ENCODE measurements at places on chromosomes 3 and 15.

DNA sequence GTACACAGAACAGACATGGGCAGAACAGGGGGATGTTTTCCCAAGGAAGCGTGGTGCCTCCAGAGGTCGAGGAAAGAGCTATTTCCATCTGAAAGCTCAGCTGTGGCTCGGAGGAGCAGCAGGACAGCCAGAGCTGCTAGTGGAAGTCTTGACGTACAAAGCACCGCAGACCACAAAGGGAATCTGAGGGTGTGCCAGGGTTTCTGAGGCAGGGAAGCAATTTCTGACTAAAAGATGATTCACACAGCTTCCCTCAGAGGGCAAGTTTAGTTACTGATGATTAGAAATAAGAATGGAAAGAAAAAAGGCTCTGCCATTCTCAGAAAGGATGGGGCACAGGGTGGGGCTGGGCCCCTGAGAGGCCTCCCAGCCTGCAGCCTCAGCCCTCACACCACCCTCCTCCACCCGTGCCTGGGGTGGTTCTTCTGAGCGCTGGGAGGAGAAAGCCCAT lies 45.8 kb upstream of the SEC13 start:
- no peak for DNase-seq

DNA sequence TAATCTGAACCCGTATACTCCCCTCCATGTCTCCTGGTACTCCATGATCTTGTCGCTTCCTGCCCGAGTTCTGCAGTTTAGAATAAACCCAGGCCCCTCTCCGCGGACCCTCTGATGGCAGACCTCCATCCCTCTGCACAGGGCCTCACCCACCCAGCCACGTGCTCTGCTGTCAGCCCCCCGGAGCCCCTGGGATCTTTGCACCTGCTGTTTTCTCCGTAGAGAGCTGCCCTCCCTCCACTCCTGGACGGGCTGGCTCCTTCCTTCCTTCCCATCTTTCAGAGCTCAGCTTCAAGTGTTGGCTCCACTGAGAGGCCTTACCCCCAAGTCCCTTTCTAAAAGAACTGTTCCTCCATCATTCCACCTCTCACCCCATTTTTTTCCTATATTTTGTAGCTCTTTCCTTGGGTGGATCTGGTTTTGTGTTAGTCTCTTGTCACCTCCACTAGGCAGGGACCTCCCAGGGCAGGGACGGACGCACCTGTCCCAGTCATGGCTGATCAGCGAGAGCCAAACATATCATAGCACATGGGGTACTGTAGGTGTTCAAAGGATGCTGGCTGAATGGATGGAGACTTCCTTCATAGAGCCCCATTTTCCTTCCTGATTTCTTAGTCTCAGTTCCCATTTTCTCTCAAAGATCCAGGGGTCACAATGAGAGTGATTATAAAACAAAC lies 106.6 kb downstream of the VGLL4 start:
- DNase-seq = no peak

DNA sequence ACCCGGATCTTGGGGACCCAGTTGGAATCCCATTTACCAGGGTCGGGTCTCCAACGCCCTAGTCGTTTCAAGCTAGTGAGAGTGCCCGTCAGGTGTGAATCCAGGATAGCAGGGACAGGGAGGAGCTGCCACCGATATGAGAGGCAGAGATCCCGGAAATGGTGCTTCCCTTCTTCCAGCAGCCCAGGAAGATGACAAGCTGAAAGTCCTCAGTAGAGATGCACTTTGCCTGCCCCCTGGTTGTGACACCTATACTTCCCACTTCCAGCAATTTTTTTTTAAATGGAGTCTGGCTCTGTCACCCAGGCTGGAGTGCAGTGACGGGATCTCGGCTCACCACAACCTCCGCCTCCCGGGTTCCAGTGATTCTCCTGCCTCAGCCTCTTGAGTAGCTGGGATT lies 503.0 kb downstream of the NTRK3 start:
- DNase-seq = peak; percentile 30

DNA sequence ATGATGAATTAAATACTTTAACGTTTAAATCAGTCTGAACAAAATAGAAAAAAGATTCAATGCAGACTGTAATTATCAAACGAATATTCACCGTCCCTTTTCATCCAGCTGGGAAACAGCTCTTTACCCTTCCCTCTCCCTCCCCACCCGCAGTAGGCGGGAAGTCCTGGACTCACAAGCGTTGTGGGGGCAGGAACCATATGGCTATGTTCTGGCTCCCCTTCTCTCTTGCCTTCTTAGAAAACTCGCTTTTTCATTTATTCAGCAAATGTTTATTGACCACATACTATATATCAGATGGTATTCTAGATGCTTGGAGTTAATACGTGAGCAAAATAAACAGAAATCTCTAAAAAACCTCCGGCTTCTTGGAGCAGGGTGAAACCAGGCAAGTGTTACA lies 715 bp upstream of the SCAPER start:
- DNase-seq = peak; percentile 72

DNA sequence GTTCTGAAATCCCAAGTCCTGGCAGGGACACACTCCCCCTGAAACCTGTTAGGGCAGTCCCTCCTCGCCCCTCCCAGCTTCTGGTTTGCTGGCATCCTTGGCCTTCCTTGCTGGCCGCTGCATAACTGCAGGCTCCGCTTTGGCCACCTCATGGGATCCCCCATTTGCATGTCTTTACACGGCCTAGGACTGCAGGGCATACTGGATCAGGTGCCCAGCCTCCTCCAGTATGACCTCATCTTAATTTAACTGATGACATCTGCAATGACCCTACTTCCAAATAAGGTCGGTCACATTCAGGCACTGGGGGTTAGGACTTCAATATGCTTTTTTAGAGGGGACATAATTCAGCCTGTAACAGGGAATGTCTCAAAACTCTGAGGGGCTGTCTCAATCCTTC lies 173.3 kb downstream of the RAB11A start:
- no peak for DNase-seq

DNA sequence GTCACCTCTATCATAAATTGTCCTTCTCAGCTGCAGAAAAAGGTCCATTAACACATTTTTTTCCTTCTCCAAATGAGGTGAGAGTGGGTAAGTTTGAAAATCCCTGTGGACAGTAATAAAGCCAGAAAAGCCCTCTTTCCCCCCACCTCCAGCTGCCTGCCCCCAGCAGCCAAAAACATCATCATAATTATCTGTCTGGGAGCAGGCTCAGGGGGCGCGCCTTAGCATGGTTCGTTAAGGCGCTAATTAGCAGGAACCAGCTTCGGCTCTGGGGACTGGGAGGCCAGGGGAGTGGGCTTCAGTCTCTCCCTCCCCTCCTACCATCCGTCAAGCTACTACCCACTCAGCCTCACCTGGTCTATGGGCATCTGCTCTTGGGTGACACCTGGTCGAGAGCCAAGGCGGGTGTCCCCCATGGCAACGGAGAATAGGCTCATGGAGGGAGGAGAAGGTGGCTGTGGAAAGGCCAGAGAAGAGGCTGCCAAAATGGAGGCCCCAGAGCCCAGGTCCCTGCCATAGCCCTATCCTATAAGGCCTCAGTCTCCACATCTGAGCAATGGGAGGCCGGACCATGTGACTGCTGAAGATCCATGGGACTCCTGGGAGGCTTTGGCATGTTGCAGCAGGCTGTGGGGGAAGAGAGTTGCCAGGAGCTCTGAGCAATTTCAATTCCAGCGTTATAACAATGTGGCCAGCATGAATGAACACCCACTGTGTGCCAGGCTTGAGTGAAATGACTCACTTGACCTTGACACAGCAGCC lies 140.1 kb upstream of the LINGO1 start:
- DNase-seq = no peak

DNA sequence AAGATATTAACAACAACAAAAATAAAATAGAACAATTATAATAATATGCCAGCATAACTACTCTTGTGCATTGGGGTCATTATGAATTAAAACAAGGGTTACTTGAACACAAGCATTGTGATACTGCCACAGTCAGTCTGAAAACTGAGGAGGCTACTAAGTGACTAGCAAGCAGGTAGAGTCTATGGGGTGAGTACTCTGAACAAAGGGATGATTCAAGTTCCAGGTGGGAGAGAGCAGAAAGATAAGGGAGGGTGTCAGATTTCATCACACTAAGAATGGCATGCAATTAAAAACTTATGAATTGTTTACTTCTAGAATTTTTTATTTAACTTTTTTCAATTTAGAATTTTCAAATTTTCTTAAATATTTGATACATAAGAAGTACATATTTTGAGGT lies 754.4 kb upstream of the GOLIM4 start:
- no peak for DNase-seq

Data from WERI-Rb-1 (cell line).